ENCODE measurements at places on chromosomes 5 and 9.

- DNase-seq = no peak
Observed at GRCh38 chr9:72431036-72431435, 66.0 kb upstream of the ZFAND5 start.

- peak; percentile 74 for DNase-seq
Observed at GRCh38 chr9:110555551-110556331, 23.8 kb downstream of the SVEP1 start.

- DNase-seq = no peak
Observed at GRCh38 chr5:56964173-56964572, 12.2 kb upstream of the MIER3 start.

DNA sequence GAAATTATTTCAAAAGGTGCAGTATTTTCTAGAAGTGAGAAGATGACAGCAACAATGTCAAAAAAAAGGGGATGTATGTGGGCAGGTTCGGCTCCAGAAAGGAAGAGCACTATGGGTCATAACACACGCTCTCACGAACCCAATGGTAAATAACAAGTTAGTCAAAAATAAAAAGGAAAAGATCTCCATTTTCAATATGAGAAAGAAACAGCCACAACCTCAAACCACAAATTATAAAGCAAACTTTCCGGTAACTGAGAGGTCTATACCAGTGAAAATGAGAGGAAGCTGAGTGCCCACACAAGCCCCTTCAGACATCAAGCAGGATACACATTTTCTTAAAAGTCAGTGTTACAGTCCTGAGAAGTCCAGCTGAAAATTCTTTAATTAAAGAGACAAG, 398.5 kb upstream of the RPS23 start:
- DNase-seq = no peak

DNA sequence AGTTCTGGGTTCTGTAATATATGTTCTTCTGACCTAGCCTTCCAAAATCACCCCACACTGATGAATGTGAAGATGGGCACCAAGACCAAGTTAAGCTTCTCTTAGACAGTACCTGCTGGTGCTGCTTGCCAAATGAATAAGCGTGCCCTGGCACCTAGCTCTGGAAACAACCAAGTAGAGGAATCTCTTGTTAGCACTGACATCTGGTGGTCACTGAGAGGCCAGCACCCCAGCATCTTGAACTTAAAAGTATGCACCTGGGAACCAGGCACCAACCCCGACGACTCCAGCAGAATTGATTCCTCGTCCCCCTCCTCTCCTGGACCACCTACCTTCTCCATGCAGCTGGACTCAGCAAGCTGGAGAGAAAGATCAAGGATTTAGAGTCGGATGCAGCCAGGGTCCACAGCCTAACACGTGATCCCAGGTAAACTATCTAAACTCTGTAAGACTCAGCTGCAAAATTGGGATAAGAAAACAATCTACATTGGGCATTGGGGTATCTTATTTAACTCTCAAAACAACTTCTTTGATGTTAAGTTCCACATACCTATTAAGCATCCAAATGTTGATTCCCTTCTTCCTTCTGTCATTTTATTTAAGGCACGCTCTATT, 89.8 kb downstream of the SLC1A3 start:
- DNase-seq = peak; percentile 49

GRCh38 chr5:138149530-138149929, 10.3 kb upstream of the NME5 start:
- DNase-seq = peak; percentile 67

DNA sequence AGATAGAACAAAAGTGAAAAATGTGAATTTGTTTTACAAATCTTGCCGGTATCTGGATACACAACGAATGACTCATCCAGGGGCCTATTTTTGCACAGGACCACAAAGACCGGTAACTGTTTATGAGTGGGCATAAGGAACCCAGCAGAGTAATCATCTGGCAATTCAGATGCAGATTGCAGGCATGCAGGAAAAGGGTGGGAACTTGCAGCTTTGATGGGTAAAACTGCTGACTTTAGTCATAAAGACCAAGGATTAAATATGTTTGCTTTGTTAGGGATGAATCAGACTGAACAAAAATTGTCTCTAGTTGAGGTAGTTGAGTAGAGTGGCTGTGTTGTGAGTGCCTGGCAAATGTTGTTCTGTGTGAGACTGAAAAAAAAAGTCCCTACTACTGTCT, 309.6 kb upstream of the CCNH start:
- peak; percentile 2 for DNase-seq

DNA sequence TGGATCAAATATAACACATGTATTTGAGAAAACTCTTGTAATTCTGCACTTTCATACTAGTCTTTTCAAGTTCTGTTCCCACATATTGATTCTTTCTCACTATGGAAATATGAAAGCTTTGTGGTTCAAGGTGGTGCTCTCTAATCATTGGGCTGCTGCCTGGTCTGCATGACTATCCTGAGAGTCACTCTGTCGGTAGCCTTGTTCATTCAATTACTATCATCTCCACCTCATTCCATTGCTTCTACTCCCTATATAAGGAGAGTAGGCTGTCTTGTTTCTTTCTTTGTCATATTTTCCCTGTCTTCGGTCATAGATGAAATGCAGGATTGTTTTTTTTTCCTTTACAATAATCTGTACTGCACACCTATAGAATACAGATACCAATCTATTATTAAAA, 341.4 kb upstream of the ACTBL2 start:
- peak; percentile 91 for DNase-seq

DNA sequence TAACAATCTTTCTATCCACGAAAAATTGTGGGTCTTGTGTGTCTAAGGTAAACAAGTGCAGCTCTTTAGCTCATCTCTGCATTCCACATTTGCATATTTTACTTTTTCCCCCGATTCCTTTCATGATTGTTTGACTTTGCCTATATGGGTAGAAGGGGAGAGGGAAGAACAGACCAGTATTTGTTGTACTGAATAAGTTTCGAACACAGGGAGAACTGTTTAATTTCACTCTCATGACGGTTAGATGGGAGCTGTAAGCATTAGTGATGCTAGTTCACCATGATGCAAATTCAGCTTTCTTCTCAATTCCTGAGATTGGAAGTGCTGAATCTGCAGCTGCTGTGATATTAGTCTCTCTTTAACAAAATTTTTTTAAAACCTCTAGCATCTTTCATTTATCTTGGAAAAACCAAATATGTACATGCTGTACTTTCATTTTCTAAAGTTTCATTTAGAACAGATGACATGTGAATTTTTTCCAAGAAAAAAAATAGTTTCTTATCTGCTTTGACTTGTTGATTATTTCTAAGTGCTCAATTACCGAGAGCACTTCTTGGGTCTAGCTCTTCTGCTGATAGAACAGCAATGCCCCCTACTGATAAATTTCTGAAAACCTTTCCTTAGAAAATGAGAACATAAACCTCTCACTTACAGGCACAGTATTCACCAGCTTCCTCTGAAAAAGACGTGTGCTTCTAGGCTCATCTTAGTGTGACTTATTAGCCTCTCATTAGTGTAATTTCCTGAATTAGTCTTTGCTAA, 149.5 kb downstream of the BAAT start:
- peak; percentile 5 for DNase-seq

GRCh38 chr5:141805874-141806595, 72.2 kb downstream of the PCDH1 start:
- no peak for DNase-seq

DNA sequence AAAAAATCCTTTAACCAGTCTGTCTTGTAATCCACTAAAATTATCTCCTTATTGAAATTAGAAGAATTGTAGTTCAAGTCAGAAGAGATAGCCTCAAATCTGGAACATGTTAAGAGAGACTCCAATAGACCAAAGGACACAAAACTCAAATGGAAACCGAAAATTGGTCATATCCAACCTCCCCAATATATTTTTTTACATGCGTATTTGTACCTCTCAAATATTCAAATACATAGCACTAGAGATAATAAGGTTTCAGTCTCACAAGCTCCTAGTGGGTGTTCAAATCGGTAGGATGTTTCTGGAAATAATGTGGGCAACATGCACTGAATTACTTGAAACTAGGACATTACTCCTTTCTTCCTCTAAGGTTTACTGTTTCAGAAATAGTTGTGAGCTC, 33.5 kb downstream of the EPB41L4A start:
- DNase-seq = no peak

GRCh38 chr9:84270847-84271530, 69.6 kb downstream of the SLC28A3 start:
- no peak for DNase-seq

- peak; percentile 40 for DNase-seq
Observed at GRCh38 chr5:37831821-37832534, 7.9 kb downstream of the GDNF start.

DNA sequence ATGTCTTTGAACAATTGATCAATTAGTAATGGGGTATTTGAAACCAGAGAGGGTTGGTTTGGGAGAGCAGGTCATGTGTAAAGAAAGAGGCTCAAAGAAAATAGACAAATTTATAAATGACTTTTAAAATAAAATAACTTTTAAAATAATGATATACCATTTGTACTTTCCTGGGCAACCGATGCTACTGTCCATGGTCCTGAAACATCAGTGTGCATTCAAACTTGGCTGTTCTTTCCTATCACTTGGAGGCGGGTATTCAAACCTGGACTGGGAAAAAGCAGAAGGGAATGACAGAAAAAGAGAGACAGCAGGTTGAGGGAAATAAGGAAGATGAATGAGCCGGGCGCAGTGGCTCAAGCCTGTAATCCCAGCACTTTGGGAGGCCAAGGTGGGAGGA, 1446.4 kb upstream of the WWC1 start:
- DNase-seq = peak; percentile 9

DNA sequence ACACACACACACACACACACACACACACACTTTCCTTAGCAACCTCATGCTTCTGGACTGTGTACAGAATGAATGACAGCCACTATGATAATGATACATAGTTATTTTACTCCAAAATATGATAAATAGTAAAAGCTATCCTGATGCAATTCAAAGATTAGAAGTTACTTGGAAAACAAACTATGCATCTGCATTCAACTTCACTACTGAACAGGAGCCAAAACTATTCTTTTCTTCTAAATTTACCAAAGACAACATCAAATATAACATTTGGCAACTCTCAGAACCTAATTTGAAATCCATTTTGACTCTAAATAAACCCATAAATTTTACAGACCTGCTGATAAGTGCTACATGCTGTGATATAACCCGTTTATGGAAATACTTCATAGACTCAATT, 33.3 kb downstream of the GLIS3 start:
- no peak for DNase-seq

GRCh38 chr5:107578051-107578635, 92.6 kb downstream of the EFNA5 start:
- no peak for DNase-seq

GRCh38 chr9:71263451-71263850, 142.0 kb upstream of the TRPM3 start:
- DNase-seq = no peak

DNA sequence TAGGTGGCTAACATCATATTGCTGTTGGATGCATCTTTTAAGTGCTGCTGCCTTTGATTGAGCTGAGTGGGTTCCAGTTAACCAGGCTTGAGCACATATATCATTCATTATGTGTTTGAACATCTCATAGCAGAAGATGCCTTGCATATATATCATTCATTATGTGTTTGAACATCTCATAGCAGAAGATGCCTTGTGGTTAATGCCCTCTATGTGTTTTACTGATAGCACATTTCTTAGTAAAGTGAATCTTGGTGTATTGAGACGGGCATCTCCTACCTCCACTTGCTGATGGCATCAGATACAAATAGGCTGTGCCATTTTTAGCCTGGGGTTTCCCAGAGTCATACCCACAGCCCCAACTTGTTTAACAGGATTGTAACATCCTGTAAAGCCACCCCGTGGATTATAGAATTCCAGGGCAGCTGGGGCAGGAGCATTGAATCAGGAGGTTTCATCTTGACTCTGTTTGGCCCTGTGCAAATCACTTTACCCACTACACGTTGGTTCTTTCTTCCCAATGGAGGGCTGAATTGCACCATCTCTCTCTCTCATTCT, 26.5 kb downstream of the MTAP start:
- no peak for DNase-seq

- no peak for DNase-seq
Observed at GRCh38 chr5:57987552-57987951, 472.3 kb downstream of the PLK2 start.

GRCh38 chr5:163357636-163358035, 79.8 kb upstream of the CCNG1 start:
- DNase-seq = no peak

GRCh38 chr5:178589180-178590140, 733 bp downstream of the COL23A1 start:
- DNase-seq = peak; percentile 52

DNA sequence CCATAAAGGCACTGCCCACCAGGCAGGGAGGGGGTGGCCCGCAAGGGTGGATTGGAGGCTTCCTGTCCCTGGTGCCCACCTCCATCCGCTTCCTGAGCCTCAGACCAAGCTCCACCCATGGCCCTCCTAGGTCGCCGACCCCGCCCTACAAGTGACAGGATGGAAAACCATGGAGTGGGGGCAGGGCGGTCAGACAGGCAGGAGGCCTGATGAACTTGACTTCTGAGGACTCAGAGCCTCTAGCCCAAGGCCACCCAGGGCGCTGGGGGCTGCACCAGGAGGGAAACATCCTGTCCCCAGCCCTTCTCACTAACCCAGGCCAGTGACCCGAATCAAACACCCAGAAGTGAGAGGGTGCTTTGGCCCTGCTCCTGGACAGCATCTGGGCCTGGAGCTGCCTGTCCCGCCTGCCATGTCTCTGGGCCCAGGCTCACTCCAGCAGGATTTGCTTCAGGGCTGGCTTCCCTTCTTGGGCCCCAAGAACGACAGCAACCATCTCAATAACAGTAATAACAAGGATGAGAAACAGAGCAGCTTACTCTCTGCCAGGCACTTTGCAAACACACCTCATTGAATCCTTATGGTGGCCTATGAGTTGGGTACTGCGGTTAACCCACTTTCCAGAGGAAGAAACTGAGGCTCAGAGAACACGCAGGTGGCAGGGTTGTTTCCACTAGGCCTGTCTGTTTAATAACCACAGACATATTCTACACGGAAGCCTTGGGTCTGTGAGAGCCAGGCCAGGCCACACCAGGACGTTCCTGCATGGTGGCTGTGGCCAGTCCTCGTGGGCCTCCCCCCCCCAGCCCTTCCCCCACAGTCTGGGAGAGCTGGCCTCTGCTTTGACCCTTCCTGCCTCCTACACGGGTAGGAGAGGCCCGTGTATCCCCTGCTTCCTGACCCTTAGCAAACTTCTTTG, 4.4 kb upstream of the ST6GALNAC6 start:
- DNase-seq = peak; percentile 64

GRCh38 chr5:171405615-171406014, 13.8 kb upstream of the FGF18 start:
- DNase-seq = peak; percentile 26

DNA sequence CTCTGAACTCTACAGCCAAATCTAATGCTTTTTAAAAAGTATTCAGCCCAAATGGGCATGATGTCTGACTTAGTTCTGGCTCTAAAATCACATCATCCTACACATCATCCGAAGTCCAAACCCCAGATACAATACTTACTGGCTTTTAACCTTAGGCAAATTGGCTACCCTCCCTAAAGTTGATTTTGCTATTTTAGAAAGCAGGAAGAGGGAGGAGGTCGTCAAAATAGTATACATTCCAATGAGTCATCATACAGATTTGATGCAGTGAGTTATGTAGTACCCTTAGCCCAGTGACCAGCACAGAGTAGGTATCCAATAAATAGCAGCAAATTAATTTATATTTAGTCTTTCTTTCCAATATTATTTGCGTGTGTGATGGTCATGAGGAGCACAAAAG, 582.0 kb upstream of the TUSC1 start:
- peak; percentile 89 for DNase-seq

GRCh38 chr5:68962757-68963484, 130.9 kb upstream of the SLC30A5 start:
- peak; percentile 64 for DNase-seq

- no peak for DNase-seq
Observed at GRCh38 chr9:4422495-4422894, 67.8 kb upstream of the SLC1A1 start.

Data from fibroblast of skin of back (primary cell).